K562 (cell line): ENCODE measurements at places on chromosomes 16 and 17.

GRCh38 chr16:24255456-24256371 lies at the start of gene CACNG3:
Gene CACNG3, plus strand, starts transcription at chr16:24256335. Its CDS starts 420 bp downstream, at chr16:24256755.
- DNase-seq: peak; percentile 85

GRCh38 chr17:77326636-77327035 lies 185.9 kb downstream of the SEC14L1 start:
- no peak for DNase-seq

DNA sequence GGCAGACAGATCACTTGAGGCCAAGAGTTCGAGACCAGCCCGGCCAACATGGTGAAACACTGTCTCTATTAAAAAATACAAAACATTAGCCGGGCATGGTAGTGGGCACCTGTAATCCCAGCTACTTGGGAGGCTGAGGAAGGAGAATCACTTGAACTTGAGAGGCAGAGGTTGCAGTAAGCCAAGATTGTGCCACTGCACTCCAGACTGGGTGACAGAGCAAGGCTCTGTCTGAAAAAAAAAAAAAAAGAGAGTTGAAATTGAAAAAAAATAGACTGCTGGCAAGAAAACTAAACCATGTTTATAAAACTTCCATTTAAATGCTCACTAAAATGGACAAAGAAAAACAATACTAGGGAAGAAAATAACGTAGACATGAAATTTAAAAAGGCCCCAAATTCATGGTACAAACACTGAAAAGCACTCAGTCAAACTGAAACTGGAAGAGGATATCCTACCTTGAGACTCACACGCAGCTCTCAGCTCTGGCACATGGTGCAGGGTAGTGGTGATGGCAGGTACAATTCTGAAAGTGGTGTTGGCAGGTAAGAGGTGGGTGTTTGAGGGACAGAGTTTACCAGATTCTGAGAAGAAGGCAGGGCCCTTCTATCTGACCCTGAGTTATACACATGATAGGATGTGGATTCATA lies 19.3 kb downstream of the CNTROB start:
- no peak for DNase-seq

DNA sequence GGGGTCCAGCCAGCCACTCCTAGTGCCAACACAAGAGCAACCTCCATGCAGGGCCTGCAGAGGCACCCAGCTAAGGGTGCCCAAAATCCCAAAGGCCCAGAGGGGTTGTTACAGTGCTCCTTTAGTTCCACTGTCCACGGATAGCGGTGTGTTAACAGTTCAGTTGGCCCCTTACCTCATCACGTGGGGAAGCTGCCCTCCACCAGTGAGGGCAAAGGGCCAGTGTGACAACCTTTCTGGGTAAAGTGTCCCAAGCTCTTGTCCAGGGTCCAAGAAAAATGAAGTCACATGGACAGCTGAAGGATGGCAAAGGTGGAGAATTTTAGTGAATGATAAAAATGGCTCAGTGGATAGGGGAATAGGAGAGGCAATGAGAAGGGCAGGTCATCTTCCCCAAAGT lies 8.7 kb upstream of the MKS1 start:
- no peak for DNase-seq

- no peak for DNase-seq
Measured at GRCh38 chr17:72404872-72405271, 284.1 kb downstream of the SOX9 start.

DNA sequence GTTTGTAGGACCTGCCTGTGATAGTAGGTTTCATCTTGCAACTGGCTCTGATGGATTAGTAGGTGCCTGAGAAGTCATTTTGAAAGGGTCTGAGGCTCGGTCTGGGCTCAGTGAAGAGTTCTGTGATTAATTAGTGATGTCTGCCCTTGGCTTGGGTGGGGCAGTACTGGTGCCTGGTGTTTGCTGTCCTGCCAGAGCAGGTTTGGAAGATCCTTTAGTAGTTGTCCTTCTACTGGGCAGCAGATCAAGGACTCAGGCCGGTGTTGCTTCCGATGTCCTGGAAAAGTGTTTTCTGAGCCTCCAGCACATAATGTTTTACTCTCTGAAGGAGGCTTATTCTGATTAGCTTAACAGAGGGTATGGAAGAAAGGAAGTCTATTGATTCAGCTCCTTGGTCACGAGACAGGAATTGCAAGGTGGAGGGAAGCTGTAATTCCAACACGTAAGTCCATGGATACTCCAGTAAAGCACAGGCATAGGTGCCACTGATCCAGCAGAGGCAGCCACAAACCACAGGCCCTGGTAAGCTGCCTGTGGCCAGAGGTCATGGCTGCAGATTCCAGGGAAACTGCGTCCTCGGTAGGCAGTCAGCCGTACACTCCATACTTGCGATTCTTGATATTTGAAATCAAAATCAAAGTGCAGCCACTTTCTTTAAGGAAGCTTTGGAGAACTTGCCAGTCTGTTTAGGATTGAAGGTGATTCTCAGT lies 18.7 kb downstream of the HLF start:
- DNase-seq: no peak

GRCh38 chr17:62852195-62852594 lies 44.1 kb upstream of the MARCHF10 start:
- DNase-seq: no peak

DNA sequence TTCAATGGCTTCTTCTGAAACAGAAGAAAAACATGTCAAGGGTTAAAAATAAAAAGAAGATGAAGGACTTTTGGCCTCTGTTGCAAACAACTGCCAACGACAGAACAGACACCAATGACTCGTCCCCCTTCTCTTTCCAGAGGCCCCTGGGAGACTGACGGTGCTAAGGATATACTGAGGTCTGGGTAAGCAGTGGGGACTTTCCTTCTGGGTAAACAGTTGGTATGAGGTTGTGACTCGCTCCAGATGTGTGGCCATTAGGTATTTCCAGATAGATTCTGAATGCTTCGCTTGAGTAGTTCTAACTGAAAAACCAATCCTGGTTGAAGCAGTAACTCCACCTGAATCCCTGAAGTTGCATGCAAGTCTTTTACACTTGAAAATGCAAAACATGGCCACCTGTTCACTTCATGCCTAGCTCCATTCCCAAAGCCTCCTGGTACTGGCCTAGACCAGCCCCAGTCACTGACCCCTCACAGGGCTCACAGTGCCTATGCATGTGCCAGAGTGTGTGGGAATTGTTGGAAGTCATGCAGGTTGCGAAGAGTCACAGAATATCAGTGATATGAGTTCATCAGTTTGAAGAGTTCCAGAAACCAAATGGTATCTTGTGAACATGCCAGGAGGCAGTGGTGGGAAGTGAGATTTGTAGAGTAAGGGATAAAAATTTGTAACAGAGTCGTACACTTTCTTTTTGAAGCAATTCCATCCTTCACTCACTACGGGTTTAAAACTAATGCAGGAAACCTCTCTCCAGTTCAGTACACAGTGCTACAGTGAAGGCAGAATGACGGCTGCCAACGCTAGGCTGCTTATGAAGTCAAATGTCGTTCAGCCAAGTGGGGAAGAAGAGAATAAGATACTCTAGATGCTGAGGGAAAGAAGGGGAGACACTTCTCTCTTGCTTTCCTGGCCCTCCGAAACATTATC lies 217.8 kb downstream of the ZFHX3 start:
- DNase-seq: no peak

DNA sequence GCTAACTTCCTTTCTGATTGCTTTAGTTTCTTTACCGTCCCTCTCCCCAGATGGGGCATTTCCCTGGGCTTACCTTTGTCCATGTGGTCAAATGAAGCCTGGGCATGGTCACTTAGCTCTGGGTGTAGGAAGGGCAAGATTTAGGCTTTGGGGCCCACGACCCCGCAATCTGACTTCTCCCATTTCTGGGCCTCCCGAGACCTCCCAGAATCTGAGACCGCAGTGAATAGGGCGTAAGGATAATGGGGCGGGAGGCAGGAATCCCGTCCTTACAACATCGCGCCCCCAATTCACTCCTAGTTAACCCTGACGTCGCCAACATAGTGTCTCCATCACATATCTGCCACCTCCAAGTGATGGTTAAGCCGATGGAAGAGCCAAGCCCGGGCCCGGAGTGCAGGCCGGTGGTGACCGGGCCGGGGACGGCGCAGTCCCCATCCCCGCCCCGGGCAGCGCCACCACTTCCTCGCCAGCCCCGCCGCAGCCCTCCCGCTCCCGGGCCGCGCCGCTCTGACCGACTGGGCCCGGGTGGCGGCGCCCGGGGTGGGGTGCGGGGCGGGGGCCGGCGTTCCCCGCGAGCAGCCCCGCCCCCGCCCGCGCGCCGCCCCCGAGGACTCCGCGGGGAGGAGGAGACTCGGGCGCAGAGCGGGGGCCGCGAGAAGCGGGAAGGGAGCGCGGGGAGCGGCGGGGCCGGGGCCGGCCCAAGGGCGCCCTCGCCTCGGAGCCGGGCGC lies at the start of gene RHBDL3:
RHBDL3 (plus strand) TSS at position 641 of the 732 bp plus-strand sequence. CDS start 358 bp downstream, outside the sequence.
- DNase-seq: peak; percentile 59

GRCh38 chr17:73957564-73957963 lies 245.9 kb upstream of the RPL38 start:
- no peak for DNase-seq

- DNase-seq: no peak
Measured at GRCh38 chr17:81246679-81247338, 7.7 kb downstream of the NDUFAF8 start.

- no peak for DNase-seq
Measured at GRCh38 chr16:17984810-17985209, 351.7 kb downstream of the NPIPA8 start.

GRCh38 chr17:68807998-68808772 lies 147.0 kb downstream of the ABCA8 start:
- no peak for DNase-seq

DNA sequence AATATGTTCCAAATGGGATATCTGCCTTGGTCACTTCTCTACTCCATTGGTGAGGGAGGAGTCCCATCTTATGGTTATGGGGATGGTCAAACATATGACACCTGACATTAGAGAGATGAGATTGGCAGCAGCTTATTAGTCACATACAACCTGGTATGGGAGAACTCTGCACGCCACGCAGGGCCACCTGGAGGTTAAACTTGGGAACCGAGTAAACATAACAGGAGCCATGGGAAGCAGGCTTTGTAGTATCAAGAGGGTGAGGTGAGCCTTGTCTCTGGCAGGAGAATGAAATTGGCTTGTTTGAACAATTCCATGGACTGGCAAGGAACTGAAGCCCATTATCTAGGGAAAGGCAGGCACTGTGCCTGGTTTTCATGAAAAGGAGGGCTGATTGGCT lies 238.7 kb upstream of the ELAC2 start:
- no peak for DNase-seq

DNA sequence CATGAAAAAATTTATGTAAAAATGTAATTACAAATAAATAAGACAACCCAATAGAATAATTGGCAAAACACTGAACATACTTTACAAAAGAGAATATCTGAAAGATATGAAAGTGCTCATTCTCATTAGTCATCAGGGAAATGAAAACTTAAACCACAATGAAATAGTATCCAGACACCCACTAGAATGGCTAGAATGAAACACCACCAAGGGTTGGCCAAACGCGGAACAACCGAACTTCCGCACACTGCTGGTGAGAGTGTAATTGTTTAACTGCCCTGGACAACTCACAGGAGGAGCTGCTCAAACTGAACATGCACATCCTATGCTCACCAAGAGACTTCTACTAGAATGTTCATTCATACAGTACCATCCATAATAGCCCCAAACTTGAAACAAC lies 5.8 kb upstream of the ZDHHC7 start:
- no peak for DNase-seq

GRCh38 chr16:52446080-52446479 lies 100.9 kb downstream of the TOX3 start:
- no peak for DNase-seq

GRCh38 chr17:11954936-11955335 lies 42.3 kb downstream of the ZNF18 start:
- no peak for DNase-seq

DNA sequence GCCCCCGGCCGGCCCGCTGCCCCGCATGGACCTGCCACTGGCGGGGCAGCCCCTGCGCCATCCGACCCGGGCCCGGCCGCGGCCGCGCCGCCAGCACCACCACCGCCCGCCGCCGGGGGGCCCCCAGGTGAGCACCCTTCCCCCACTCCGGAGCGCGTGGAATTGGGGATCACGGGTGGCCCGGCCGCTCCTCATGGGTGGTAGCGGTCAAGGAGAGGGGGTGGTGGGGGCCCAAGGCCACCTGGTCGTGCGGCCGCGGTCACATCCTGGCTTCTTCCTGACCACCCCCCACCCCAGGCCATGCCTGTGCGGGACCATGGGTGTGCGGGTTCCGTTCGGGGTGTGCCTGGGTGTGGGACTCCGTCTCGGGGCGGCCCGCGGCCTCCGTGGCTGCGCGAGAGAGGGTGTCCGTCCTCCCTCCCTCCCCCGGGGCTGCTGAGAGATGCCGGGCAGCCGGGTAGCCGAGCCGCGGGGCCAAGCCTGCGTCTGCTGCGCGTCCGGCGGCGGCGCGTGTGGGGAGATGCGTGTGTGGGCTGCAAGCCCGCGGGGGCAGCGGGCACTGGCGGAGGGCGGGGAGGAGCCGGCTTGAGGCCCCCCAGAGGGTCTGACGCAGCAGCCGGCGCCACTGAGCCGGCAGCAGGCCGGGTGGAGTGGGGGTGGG lies 6.8 kb downstream of the ACD start:
- peak; percentile 76 for DNase-seq

- DNase-seq: no peak
Measured at GRCh38 chr16:56616608-56617211, 8.3 kb downstream of the MT2A start.

- DNase-seq: no peak
Measured at GRCh38 chr16:70728150-70728549, 42.3 kb upstream of the MTSS2 start.

GRCh38 chr17:65121368-65121767 lies 15.8 kb upstream of the RGS9 start:
- DNase-seq: no peak

DNA sequence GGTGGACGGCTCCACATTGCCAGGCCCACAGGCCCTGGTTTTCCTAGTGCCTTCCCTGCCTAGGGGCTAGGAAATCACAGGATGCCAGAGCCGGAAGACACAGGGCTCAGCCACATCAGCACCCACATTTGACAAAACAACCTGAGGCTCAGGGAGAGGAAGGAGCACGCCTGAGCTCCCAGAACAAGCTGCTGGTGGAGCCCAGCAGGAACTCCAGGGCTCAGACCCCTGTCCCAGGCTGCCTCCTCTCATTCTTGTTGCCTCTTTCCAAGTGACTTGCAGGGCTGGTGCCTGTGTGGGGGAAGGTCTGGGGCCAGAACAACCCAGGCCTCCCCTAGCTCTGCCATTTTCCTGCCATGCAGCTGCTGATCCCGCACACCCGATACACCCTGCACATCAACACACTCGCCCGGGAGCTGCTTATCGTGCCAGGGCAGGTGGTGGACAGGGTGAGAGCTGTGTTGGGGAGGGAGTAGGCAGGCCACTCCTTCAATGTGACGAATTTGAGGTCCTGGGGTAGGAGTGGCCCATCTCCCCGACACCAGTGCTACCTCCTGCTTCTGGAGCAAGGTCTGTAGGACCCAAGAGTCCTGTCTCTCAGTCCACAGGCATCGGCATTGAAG lies 7.6 kb downstream of the ALOX15B start:
- no peak for DNase-seq

DNA sequence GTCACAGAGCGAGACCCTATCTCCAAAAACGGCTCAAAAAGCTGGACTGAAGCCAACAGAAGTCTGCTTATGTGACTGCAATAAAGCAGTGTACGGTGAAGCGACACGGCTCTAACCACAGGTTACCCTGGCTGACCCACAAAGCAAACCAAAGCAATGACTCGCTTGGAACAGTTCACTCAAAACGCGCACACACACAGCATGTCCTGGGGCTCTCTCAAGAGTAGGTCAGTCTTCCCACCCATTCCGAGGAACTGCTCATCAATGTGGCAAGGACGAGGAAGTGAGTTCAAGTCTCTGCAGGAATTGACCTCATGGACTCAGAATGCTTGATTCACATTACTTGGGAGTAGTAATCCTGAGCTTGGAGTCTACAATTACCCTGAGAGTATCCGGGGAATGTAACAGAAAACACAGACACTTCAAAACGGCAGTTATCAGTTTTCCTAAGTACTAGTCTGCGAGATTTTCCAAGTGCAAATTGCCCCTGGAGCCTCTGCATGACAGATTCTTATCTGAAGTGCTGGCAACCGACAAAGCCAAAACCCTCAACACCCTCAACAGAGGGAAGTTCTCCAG lies 25.4 kb downstream of the PELP1 start:
- DNase-seq: peak; percentile 35
